Stimulated activated CD8-positive, alpha-beta memory T cell treated with anti-CD3 and anti-CD28 coated beads, Interleukin-2, amount 100 ng/mL, for 48 hours (primary cell): ENCODE measurements at places on chromosomes 13 and 19.
A peak's percentile ranks its signal among the peaks of the same experiment; 100 is the strongest.

GRCh38 chr19:46607448-46607841 is 6.3 kb downstream of the CALM3 start:
- no peak for DNase-seq

- DNase-seq, result no peak
Measured at GRCh38 chr13:71610876-71611275, 256.1 kb downstream of the DACH1 start.

DNA sequence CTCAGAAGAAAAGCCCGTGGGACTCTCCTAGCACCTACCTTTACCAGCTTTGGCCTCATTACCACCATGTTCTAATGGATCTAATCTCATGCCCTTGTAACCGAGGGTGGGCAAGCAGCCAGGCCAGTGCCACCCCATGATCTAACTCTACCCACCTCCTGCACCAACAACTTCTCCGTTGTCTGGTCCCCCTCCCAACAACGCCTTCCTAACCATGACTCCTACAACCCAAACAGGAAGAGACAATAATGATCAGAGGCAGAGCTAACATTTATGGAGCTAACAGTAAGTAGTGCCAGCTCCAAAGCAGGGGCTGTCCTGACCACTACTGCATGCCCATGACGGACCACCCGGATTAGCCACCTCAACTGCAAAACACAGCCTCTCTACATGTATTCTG is 3.5 kb downstream of the USP12 start:
- DNase-seq, result no peak

- DNase-seq, result no peak
Measured at GRCh38 chr19:11970174-11970573, 5.3 kb downstream of the ZNF763 start.

DNA sequence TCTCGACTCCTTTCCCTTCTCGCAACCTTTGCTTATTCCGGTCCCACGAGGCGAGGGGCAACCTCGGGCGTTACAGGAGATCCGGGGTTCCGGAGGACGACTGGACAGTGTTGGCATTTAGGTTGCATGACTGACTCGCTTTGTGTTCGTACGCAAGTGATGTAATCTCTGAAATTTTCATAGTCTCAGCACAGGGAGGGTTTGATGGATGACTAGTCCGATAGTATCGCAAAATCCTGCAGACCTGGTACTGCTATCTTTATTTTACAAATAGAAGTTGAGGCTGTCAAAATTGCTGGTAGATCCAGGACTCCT is 342 bp downstream of the DDX49 start:
- DNase-seq, result no peak

DNA sequence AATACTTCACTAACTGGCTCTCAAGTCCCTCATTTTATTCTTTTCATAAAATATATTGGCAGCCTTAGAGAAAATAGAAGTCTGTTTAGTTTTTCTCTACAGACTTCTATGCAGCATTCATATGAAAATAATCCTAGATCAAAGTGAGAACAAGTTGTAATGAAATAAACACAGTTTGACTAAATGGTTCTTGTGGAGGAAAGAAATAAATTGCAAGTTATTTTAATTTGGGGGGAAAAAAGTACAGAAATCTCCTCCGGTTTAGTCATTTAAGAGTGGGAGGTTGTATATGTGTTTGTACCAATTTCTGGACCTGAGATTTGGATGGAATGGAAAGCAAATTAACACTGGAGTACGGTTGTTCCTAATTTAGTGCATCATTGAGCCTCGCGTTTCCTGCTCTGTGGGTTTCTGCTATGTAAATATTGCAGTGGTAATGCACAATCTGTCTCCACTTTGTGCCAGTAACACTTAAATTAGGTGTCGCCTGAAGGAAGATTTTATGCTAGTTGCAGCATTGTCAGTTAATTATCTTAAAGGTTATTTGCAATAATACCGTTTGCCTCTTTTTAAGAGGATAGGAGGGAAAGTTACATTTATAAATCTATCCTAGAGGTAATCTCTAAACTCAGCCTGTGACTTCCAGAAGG is 100.2 kb downstream of the ZIC5 start:
- DNase-seq, result no peak

- no peak for DNase-seq
Measured at GRCh38 chr13:113034451-113035212, 65.6 kb downstream of the MCF2L start.

GRCh38 chr19:11067356-11068113 is 21.7 kb upstream of the LDLR start:
- DNase-seq, result no peak

GRCh38 chr19:45489216-45489855 is 7.5 kb downstream of the RTN2 start:
- no peak for DNase-seq

DNA sequence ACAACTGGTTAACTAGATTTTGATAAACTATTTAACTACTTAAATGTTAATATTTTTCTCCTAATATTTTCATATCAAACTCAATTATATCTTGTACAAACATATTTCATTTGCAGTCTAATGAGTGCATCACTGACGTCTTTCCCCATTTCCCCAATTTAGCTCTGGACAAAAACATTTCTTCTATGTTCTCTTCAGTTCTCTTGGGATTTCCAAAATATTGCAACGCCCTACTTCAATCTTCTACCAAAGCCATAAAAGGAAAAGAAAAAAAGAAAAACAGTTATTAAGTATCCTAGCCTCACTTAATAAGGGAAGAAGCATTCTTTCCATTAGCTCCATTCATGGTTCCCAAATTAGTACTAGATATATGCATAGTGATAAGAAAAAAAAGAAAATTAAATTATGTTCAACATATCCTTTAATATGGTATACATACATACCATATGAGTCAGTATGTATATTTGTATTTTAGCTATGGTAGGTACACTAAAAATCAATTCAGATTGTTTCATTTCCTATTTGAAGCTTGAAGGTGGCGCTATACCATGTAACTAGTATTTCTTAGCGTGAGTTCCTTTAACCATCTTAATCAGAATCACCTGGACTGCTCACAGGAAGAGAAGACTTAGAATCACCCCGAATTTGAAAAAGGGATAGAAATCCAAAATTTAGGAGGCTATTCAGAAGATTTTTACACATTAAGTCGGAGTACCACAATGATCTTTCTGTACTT is 9.9 kb downstream of the FBXL3 start:
- no peak for DNase-seq

GRCh38 chr13:25281193-25281934 is 5.9 kb downstream of the MTMR6 start:
- no peak for DNase-seq

- no peak for DNase-seq
Measured at GRCh38 chr13:39159393-39159792, 121.1 kb downstream of the NHLRC3 start.

GRCh38 chr19:45322311-45322710 is 364 bp downstream of the CKM start:
- no peak for DNase-seq

GRCh38 chr19:29662604-29663404 is 2.5 kb upstream of the PLEKHF1 start:
- peak; percentile 40 for DNase-seq

DNA sequence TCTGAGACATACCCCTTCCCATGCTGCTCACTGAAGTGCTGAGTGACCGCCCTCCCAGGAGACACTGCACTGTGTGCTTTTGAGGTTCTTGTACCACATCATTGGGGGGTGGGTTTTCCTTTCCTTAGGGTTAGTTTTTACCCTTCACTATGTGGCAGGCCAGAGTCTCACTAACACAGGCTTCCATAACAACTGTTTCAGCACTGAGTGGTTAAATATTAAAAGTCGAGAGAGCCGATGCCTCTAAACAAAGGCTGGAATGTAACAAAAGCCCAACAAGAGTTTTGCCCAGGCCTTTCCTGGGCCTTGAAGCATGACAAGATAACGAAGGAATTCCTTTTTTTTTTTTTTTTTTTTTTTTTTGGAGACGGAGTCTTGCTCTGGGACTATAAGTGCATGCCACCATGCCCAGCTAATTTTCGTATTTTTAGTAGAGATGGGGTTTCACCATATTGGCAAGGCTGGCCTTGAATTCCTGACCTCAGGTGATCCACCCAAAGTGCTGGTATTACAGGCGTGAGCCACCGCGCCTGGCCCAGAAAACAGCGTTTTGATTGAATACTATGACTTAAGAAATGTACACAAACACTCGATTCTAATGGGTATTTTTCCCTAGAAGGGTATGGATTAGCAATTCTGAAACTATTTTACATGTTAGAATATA is 46.5 kb downstream of the ZNF823 start:
- DNase-seq, result no peak

DNA sequence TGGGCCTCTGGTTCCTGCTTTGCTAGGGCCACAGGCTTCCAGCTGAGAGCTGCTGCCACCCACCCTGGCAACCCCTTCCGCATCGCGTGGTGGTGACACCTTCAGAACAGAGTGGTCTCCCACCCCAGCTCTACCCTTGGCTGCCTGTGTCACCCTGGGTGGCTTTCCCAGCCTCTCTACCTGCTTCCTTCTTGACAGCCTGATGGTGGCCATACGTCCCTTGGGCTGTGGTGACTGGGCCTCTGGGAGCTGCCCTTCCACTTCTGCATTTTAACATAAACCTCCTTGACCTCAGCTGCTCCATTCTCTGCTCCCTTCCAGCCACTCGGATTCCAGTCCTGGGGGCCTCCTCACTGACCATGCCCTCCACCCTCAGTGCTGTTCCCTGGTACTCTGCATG is 17.0 kb downstream of the PAK4 start:
- DNase-seq, result no peak

DNA sequence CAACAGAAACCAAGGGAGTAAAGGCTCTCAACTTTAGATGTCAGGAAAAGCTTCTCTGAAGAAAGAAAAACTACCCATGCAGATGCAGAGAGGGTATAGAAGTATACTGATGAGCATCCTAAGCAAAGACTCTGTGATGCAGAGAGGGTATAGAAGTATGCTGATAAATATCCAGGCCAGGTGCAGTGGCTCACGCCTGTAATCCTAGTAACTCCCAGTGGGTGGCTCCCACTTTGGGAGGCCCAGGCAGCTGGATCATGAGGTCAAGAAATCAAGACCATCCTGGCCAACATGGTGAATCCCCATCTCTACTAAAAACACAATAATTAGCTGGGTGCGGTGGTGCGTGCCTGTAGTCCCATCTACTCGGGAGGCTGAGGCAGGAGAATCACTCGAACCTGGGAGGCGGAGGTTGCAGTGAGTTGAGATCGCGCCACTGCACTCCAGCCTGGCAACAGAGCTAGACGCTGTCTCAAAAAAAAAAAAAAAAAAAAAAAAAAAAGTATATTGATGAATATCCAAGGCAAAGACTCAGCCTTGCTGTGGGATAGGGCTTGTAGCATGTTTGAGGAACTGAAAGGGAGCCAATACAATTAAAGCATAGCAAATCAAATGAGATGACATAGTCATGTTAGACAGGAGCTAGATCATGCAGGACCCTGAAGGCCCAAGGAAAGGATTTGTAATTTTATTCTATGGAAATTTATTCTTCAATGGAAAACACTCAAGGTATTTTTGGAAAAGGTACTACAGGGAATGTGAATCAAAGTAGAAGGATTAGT is 14.9 kb downstream of the UBL3 start:
- DNase-seq, result no peak
